ENCODE measurements at places on chromosomes 13 and 19.

- DNase-seq: no peak
Observed at GRCh38 chr13:42617221-42617620, 43.3 kb downstream of the TNFSF11 start.

GRCh38 chr19:7917267-7918061 is 2.7 kb upstream of the SNAPC2 start:
- DNase-seq: no peak

DNA sequence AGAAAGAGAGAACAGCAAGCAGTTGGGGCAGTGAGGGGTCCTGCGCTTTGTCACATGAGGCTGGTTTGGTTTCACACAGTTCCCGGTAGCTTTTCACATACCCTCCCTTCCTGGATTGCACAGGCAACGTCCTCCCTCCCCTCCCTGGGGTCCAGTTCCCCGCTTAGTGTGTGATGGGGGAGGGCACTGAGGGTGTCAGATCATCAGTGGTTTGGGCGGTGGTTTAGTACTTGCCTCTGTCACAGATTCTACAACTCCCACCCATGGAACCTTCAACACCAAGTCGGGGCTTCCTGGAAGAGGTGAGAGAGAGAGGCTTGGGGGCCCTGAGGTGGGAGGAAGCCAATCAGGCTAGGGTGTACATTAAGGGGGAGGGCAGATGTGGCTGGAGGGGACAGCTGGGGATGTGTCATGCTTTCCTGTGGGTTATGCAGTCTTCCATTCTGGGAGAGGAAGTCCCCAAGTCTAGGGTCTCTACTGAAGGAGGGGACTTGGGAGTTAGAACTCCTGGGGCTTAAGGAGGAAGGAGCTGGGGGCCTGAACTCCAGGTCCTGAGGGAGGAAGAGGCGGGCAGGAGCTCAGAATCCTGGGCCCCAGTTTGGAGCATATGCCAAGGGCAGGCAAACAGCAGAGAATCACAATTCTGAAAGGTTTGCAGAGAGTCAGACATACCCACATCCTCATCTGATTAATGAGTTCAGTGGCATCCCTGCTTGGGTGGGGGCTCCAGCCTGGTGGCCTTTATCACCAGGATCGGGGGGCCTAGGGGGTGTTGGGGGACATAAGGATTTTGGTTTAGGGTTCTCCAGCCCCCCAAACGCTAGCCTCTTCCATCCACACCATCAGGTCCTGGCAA is at the start of gene NKG7:
TSS of gene NKG7 (minus strand) at position 6 of the 856 bp plus-strand sequence. CDS start 119 bp downstream, outside the sequence.
- DNase-seq: no peak

- no peak for DNase-seq
Observed at GRCh38 chr13:109666656-109667055, 119.7 kb downstream of the IRS2 start.

DNA sequence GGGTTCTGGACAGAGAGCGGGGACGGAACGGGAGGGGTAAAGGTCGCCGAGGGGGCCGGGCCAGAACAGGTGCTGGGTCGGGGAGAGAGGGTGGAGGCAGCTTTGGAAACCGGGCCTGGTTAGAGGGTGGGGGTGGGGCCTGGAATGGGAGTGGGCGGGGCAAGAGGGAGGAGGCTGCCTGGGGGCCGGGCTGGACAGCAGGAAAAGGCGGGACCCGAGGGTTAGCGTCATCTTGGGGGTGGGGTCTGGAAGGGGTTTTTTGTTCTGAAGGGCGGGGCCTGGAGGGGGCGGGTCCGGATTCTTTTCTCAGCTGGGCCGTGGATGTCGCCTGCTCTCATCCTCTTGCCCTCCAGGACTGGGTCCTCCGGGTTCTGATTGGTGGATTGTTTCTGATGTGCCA is 4.3 kb upstream of the ZNF813 start:
- DNase-seq: no peak

Data from activated CD4-positive, alpha-beta T cell treated with anti-CD3 and anti-CD28 coated beads, Interleukin-2, amount 50 U/mL, for 24 hours (primary cell).